Myocyte (in vitro differentiated cells): ENCODE measurements at places on chromosomes 6 and 20.

- DNase-seq, result no peak
These were observed 37.5 kb downstream of the LAMA4 start for GRCh38 chr6:112216662-112217551.

GRCh38 chr6:16969699-16970655 is 131.9 kb upstream of the STMND1 start:
- DNase-seq, result no peak

GRCh38 chr20:24116611-24117010 is 128.0 kb upstream of the GGTLC1 start:
- DNase-seq, result no peak

GRCh38 chr6:84371681-84372080 is 144.2 kb upstream of the CEP162 start:
- DNase-seq, result no peak

DNA sequence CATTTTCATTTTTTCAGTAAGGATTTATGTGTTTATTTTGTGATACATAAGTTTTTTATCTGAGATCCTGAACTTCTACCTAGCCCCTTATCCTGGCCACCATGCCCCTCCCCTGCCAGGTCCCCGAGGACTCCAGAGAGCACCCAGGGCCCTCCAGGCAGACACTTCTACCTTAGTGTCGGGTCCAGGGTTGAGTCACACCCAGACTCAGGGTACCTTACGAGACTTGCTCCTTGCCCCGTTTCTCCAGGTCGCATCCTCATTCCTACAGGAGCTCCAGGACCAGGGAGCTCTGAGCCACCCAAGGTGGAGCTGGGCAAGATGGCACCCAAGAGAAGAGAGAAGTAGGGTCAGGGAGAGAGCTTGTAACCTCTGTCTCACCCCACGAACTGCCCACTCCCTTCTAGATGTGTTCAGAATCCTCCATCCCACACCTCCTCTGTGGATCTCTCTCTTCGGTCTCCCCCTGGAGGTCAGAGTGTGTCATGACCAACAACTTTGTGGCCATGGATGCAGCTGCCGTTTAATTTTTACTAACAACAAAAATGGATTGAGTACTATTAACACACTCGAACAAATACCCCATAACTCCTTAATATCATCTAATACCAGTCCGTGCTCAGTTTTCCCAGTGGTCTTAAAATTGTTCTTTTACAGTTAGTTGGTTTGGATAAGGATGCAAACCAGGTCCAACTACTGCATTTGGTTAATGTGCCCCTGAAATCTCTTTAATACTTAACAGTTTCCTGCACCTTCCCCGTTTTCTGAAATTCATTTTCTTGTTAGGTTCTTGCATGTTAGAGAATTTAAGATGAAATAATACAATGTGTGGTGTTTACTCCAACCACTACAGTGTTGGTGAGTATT is 130.6 kb upstream of the INSM1 start:
- peak; percentile 76 for DNase-seq

GRCh38 chr6:72856801-72857200 is 234.9 kb downstream of the KCNQ5 start:
- no peak for DNase-seq

- DNase-seq, result peak; percentile 39
These were observed 6.5 kb upstream of the SLC24A3 start for GRCh38 chr20:19205981-19206396.

GRCh38 chr6:100473182-100473581 is 8.5 kb upstream of the SIM1 start:
- no peak for DNase-seq

GRCh38 chr6:142893088-142893487 is 51.9 kb downstream of the HIVEP2 start:
- no peak for DNase-seq

- DNase-seq, result peak; percentile 6
These were observed 322.8 kb downstream of the FARS2 start for GRCh38 chr6:5584078-5584482.

GRCh38 chr6:14126191-14126590 is 8.6 kb downstream of the CD83 start:
- no peak for DNase-seq

DNA sequence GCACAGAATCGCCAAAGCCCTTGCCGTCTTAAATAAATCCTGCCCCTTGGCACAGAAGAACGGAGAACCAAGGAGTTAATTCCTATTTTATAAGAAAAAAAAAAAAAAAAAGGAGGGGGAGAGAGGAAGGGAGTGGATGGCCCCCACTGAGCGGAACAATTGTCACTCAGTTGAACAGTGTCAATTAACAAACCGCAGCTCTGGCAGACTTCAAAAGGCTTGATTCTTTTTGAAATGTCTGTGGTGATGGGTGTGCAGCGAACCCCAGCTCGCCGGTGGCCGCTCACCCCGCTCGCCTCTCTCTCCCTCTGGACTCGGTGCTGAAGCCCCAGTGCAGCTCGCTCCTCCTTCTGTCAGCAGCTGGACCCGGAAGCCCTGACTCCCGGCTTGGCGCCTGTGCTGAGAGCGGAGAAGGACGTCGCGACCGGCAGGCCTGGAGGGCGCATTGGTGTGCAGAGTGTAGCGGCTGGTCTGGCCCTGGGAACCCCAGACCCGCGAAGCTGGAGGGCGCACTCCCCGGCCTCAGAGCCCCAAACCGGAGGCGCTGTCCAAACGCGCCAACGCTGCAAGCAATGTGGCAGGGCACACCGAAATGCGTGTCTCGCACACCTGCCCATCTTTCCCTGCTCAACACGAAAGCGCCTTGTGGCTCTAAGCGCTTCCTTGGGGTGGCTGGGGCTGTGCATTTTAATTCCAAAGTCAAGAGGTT is 3.4 kb downstream of the LINC00237 start:
- peak; percentile 14 for DNase-seq

DNA sequence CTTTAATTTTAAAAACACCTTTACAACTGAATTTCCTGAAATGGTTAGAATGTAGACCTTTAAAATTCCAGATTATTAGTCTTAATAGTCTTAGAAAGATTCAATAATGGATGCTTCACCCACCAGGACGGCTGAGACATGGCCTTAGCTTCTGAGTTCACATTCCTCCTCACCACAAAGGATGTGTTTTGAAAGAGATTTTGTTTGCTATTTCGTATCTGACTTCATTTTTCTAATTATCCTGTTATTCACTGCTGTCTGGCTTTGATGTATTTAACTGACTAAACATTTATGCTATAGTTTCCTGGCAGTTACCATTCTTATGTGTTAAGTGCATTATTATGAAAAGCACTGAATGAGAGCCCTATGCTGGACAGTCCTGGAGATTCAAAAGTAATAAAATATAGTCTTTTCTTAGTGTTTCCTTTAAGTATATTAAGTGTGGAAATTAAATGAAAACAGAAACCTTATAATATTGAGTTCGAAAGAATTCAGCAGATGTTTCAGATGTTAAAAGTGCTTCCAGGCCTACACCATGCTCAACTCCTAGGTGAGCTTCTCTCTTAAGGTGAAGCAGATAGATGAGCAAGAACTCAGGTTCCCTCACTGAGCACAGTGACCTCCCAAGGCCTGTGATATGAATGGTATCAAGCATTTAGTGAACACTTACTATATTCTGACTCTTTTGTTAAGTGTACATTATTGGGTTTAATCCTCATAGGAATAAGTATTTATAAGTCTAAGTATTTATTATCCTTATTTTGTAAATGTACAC is 40.3 kb downstream of the MAP3K4 start:
- DNase-seq, result peak; percentile 36

DNA sequence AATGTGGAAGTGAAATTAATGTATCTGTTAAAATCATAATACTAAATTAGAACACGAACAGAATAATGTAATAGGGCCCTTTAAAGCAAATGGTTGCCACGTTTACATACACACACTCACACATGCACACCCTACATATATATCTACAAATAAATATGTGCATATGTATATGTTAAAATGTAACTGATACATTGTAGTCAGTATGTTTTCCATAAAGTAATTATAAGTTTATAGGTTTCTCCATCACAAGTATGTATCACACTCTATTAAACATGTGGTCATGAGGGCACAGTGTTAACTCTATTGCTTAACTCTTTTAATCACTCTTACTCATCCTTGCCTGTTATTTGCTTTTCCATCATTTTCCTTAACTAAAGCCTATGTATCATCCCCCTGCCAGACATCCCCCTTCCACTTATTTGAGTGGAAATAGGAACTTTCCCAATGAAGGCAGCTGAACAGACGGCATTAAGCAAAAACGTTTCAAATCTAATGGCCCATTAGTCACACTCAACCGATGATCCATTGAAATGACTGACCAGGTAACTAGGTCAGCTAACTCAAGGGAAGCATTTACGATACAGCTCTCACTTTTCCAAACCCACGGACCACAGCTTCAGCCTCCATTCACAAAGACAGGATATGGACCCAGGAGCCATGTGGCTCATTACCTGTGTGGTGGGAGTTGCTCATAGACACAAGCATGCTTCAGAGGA is 89.3 kb downstream of the HAO1 start:
- no peak for DNase-seq

DNA sequence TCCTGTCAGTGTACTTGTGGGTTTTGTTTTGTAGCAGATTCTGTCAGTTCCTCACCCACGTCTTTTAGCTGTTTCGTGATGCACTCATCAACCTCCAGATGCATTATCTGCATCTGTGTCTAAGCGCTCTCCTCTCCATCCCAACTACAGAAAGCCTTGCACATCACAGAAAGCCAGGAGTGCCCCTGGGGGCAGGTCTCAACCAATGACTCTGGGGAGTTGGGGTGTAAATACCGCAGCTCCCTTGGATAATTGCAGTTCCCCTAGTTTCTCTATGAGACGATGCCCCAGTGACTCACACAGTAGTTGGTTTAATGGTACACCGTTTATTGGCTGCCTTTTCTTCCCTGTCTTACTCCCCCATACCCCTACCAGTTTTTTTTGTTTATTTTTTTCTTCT is 158.1 kb downstream of the SOX4 start:
- no peak for DNase-seq
